Memory B cell (primary cell): ENCODE measurements at places on chromosomes 2 and 18.

- no peak for DNase-seq
Observed at GRCh38 chr2:19358242-19359020, at the start of gene OSR1. Gene OSR1, minus strand, starts transcription at chr2:19358623. Its CDS starts 4,818 bp downstream, at chr2:19353805.

DNA sequence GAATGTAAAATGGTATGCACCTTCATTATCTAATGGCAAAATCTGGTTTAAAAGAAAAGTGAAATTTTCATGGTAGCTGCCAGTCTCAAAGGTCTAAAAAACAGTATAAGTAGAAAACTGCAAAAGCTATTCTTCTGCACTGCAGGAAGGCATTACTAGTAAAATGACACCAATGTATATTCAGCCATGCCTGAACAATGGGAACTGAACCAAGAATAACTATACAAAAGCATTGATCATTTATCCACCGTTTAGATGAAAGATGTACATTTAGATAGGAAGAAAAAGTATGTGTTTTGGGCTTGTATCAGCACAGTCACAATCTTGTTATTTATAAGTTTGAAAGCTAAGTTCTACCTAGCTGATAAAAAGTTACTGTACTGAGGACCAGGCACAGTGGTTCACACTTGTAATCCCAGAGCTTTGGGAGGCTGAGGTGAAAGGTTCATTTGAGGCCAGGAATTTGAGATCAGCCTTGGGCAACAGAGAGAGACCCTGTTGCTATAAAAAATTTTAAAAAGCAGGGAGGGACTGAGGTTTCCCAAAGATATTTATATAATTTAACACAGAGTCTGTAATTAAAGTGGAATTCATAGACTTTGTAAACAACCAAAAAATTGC, 163.1 kb upstream of the WDSUB1 start:
- DNase-seq: no peak

GRCh38 chr18:79523206-79523735, 127.5 kb downstream of the NFATC1 start:
- peak; percentile 46 for DNase-seq

DNA sequence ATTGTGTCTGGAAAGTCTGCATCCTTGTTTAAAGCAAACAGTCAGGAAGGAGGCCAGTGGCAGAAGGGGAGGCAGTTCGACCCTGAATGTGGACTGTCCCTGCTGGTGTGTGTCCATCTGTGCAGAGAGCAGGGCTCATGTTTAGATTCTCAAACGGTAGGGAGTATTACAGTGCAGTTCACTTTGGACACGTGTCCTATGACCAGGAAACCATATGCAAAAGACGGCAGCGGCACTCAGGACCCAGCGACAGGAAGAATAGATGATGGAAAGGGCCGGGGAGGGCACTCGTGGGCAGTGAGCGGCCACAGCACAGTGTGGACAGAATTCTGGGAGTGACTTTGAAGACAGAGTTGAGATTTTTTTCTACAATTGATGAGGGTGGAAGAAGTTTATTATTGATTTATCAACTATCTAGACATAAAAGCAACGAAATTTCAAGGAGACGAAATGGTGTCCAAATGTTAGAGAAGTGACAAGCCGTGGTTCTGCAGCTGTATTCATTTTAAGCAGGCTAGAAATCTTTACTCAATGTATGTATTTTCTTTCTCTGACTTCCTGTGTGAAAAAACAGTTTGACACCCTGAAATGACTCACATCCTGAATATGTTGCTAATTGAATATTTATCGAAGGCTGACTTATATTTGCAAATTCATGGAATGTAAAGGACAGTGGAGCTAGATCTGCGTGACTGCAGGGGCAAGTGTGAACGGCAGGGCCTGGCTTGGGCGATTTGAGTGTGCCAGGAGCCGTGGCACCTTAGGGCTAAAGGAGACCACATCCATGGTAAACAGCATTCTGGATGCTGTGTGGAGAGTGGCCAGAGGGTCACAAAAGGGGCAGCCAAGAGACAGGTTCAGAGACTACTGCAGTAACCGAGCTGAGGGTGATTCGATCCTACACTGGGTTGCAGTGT, 214.2 kb downstream of the PTGR3 start:
- no peak for DNase-seq

- no peak for DNase-seq
Observed at GRCh38 chr2:36290306-36290856, 65.2 kb upstream of the CRIM1 start.

DNA sequence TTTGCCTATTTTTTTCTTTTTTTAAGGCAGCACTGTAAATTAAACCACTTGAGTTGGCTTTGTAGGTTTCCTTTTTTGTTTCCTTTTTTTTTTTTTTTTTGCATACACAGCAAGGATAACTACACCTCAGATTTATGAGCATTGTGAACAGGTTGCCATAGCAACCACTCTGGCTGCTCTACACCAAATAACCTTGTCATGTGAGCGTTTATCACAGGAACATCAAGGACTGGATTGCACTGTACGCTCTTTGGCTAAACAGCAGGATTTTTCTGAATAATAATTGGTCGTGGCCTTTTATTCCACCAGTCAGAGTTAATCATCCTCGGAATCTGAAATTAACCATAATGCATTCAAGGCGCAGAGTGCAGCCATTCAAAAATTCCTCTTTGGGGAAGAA, 199.1 kb upstream of the SLC14A2 start:
- no peak for DNase-seq

- DNase-seq: no peak
Observed at GRCh38 chr2:237118025-237118424, 32.3 kb downstream of the COPS8 start.

GRCh38 chr2:111702119-111702803, 181.7 kb downstream of the ANAPC1 start:
- DNase-seq: peak; percentile 37

DNA sequence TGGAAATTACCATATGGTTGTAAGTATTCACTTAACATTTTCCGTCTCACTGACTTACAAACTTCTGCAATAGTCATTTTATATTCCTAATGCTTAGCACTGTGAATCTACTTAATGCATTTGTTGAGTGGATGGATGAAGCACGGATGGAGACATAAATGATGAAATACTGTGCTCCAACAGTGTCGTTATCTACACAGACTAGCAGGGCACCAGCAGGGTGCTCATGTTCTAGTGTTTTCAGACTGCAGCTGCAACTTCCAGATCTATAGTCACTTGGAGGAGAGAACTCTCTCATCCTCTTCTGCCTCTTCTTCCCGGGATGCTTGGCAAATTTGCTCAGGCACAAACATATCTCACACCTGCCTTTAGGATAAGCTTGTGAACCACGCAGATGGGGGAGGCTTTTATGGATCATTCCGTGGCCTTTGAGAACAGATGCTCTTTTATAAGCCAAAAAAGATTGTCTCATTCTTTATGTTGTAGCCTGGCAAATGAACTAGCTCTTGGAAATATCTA, 797.7 kb downstream of the MBD2 start:
- DNase-seq: no peak
